ENCODE measurements at places on chromosomes 3 and 15.

DNA sequence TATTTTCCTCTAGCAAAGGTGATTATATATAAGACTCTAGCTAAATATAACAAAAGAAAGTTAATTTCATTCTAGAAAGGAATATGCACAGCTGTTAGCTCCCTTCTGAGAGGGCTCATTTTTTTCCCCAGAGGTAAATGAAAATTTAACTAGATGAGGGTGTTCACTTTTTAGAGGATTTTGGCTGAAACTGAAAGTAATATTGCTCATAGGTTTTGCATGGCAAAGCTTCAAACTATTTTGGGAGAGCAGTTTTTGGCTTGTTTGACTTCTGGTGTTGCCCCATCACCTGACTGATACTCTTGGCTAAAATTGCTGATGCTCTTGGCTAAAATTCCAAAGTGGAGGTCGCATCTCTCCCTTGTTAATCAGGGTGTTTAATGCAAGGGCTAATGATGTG, 311.9 kb downstream of the EDEM1 start:
- no peak for DNase-seq

GRCh38 chr3:87848003-87848402, 210.8 kb downstream of the CGGBP1 start:
- no peak for DNase-seq

GRCh38 chr3:39754549-39754948, 54.9 kb upstream of the MYRIP start:
- DNase-seq: no peak

GRCh38 chr15:83483612-83484011, 36.5 kb downstream of the SH3GL3 start:
- DNase-seq: no peak

GRCh38 chr3:189502676-189503257, 128.4 kb upstream of the TP63 start:
- DNase-seq: no peak

GRCh38 chr3:138455801-138456716, 21.6 kb downstream of the ESYT3 start:
- no peak for DNase-seq

GRCh38 chr15:68252925-68253534, 23.5 kb upstream of the CLN6 start:
- DNase-seq: peak; percentile 72

DNA sequence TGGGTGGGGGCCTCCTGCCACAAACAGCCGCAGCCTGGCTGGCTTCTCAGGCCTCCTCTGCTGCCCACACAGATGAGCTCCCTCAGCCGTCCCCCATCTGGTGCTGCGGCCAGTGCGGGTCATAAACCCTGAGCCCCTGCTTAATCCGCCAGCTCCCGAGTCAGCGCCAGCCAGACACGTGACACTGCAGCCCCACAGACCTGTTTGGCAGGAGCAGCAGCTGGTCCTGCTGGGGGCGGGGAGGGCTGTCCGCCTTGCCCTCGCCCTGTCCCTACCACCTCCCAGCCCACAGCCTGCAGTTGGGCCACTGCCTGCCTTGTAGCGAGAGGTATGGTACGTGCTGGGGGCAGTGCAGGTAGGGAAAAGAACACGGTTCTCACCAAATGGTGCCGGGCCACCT, 86.2 kb downstream of the IQSEC1 start:
- no peak for DNase-seq

DNA sequence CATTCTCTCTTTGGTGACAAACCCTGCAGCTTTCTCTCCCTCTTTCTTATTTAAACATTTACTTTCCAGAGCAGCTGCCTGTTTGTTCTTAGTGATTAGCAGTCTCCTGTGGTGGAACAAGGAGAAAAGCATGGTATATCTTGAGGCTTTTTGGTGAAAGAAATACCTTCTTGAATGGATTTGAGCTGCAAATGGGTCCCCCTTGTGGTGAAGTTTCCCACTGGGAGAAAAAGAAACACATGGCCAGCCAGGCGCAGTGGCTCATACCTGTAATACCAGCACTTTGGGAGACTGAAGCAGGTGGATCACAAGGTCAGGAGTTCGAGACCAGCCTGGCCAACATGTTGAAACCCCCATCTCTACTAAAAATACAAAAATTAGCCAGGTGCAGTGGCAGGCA, 48.3 kb upstream of the ACP3 start:
- DNase-seq: no peak

- no peak for DNase-seq
These were observed 702.2 kb downstream of the NLGN1 start for GRCh38 chr3:174099724-174100123.

- no peak for DNase-seq
These were observed 200.2 kb downstream of the RPLP1 start for GRCh38 chr15:69652751-69653305.

GRCh38 chr15:89652131-89652530, 3.1 kb downstream of the KIF7 start:
- no peak for DNase-seq

- DNase-seq: no peak
These were observed 868 bp downstream of the SATB1 start for GRCh38 chr3:18424213-18424728.

- no peak for DNase-seq
These were observed 14.5 kb downstream of the SEMA3G start for GRCh38 chr3:52430416-52430810.

DNA sequence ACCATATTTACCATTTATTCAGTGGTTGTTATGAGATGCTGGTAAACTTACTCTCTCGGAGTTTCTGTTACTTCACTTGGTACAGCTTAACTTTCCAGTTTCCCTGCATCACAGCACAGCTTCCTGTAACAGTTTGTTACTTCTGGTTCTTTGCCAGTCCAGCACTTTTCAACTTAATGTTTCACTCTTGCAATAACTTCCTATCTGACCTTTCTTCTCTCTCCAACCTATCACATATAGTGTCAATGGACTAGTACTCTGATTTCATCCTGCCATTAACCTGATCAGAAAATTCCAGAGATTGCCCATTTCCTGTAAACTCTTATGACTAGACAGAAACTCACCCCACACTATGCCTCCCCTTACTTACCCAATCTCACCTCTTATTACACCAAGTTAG, 3.9 kb upstream of the ATP11B start:
- no peak for DNase-seq

GRCh38 chr3:61934505-61934871, 373.1 kb downstream of the PTPRG start:
- no peak for DNase-seq

GRCh38 chr15:29825227-29825626, 3.0 kb upstream of the TJP1 start:
- no peak for DNase-seq

GRCh38 chr3:132641837-132642538, 17.6 kb downstream of the ACAD11 start:
- peak; percentile 45 for DNase-seq

GRCh38 chr15:29039466-29040369, 153.9 kb downstream of the APBA2 start:
- DNase-seq: no peak

DNA sequence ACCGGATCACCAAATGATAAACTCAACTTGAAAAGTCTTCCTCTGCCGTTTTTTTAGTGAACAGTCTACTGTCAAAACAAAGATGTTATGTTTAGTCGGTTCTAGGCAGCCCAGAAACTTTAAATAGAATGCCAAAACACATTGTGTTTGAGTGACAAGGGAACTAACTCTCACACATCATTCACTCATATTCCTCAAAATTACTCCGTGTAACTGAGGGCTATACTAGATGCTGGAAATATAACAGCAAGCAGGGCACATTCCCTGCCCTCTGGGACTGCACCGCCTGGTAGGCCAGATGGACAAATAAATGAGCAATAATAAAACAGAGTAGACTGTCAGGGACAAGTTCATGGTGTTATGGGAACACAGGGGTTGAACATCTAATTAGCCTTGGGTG, 251.4 kb downstream of the MAGI1 start:
- DNase-seq: no peak
